ENCODE measurements at places on chromosomes 7 and 10. TPM values are rescaled to one million over a fixed set of nuclear protein-coding genes. Genes with fewer than 3 reads are reported as not detected.

GRCh38 chr10:43749940-43750552 is 101.4 kb upstream of the ZNF32 start:
- DNase-seq: no peak

DNA sequence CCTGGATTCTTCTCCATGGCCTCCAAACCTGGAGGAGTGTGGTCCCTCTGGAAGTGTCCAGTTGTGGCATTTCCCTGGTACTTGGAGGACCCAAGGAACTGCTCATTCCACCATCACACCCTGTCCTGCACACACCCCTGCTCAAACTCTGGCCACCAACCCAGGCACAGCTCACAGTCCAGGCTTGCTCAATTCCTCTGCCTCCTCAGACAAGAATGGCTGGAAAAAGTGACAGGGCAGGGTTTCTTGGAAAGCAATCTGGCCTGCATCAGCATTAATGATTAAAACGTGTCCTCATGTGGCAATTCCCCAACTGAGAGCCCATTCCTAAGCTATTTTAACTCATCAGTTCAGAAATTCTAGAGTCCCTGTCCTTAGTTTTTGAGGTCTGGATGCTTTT is 17.2 kb upstream of the TPST1 start:
- peak; percentile 56 for DNase-seq

- DNase-seq: no peak
Measured at GRCh38 chr10:60823324-60823723, 45.0 kb downstream of the CDK1 start.

DNA sequence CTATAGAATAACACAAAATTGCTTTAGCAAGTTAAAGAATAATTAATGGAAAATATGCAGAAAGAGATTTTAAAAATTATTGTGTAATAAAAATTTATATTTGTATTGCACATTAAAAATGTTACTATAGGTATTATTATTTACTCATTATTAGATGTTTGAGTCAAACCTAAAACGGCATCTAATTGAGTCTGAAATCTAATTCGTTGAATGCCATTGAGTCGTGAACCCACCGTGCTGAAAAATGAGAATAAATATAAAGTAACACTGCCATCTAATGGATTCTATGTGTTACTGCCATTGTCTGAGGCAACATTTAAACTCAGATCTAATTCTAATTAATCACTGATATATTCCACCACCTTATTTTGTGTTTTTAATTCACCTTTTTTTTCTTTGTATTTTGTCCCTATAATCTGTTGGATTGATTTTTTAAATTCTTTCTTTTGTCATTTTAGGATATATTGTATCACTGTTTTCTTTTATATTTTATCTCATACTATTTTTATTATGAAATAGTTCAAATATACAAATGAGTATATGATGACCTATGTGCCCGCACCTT is 62.2 kb downstream of the SAMD9 start:
- peak; percentile 21 for DNase-seq

- no peak for DNase-seq
Measured at GRCh38 chr10:112448888-112449287, 1.9 kb downstream of the VTI1A start.

Gene DUSP5
- polyA plus RNA-seq: 18.9 TPM

Gene HGF
- 22.1 TPM for polyA plus RNA-seq

GRCh38 chr10:88810196-88810961 is 7.8 kb downstream of the LIPM start:
- DNase-seq: peak; percentile 34

DNA sequence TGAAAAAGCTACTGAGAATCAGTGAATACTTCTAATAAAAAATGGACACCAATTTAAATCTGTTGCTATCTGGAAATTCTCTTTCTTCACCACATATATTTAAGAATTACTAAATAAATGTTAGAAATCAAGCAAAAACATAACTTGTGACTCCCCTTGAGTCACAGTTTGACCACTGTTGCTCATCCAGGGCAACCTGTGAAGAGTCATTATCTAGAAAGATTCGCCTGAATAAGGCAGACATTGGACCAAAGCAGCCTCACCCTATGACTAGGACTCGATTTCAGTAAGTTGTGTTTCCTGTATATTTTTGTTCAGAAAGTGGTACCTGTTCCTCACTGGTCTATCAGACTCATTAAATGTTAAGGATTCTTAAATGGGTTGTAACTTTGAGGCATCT is 572.4 kb downstream of the ATRNL1 start:
- DNase-seq: no peak

- no peak for DNase-seq
Measured at GRCh38 chr10:29737074-29737593, 102.4 kb upstream of the SVIL start.

- no peak for DNase-seq
Measured at GRCh38 chr10:22314852-22315251, 1.3 kb upstream of the COMMD3 start.

GRCh38 chr7:1640376-1641172 is 29.5 kb upstream of the ELFN1 start:
- DNase-seq: no peak

- DNase-seq: no peak
Measured at GRCh38 chr7:128928159-128928813, 9.4 kb upstream of the IRF5 start.

Gene IGFBP1
- not detected for polyA plus RNA-seq

DNA sequence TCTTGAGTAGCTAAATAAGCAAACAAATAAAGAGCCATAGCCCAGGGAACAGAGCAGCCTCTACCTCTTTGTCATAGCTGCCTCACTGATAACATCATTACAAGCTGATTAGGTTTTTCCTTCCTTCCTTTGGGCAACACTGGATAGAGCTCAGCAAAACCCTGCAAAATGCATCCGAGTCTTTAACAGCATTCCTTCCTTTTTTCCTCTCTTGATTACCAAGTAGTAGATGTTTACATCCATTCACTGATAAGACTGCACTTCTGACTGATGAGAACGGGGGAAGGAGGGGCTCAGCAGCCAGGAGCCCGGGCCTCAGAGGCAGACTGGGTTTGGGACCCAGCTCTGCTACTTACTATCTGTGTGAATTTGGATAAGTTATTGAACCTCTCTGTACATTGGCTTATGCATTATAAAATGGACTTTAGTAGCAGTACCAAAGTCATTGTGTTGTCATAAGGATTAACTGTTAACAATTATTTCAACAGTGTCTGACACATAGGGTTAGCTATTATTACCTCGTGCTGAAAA is 214.2 kb downstream of the ANK3 start:
- DNase-seq: no peak

- no peak for DNase-seq
Measured at GRCh38 chr7:128407233-128407589, 2.6 kb downstream of the IMPDH1 start.

Measured in right lung (tissue), 10 donors.